Neural crest cell (in vitro differentiated cells): ENCODE measurements at places on chromosomes 3 and 15.

DNA sequence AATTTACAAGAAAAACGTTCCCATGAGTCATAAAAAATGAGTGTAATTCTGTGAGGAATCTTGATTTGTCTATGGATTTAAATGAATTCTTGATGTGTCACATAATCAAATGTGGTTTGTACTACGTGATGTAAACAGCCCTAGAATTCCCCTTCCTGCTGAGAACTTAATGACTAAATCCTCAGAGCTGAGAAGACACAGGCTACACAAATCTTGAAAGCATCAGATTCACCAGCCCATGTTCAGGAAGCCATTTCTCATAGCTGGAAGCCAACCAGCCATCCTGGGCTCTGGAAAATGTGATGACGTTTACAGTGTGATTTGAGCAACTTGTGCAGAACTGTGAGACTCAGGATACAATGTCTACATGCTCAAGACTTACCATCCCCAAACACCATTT, 193.7 kb upstream of the MME start:
- peaks cover 2% of the 10 kb centered on the region for H3K36me3 ChIP-seq
- no peak overlapping the region for H3K27ac ChIP-seq
- no peak overlapping the region for H3K4me3 ChIP-seq
- DNase-seq: no peak

GRCh38 chr15:54026258-54026657, 48.0 kb downstream of the UNC13C start:
- H3K27me3 ChIP-seq: no peaks in the 10 kb centered on the region
- no peak for DNase-seq
- no peak overlapping the region for H3K4me3 ChIP-seq

GRCh38 chr15:77457191-77457904, 36.7 kb downstream of the HMG20A start:
- H3K4me3 ChIP-seq: no peak overlapping the region
- H3K36me3 ChIP-seq: peaks cover 21% of the 10 kb centered on the region
- H3K4me1 ChIP-seq: peaks cover 17% of the 10 kb centered on the region
- no peaks in the 10 kb centered on the region for H3K27me3 ChIP-seq
- no peak overlapping the region for H3K27ac ChIP-seq

- no peak for DNase-seq
- peaks cover 12% of the 10 kb centered on the region for H3K4me1 ChIP-seq
- no peak overlapping the region for H3K27ac ChIP-seq
- H3K27me3 ChIP-seq: no peaks in the 10 kb centered on the region
Measured at GRCh38 chr3:128408693-128409623, 57.7 kb downstream of the DNAJB8 start.

DNA sequence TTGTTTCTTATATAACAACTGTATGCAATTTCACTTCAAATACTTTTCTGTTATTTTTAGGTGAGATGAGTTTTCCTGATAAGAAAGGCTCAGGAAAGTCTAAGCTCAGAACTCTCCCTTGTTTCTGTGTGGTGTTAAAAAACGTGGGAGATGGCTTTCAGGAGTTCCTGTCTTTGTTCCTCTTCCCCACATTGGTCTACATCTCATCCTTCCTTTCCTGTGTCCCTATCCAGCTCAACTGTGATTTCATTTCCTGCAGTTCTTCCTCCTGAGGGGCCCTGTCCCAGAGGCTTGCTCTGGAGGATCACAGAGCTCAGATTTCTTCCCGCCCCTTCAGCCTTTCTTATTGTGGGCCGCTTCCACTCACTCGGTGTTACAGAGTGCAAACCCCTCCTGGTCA, 11.2 kb downstream of the SEC13 start:
- DNase-seq: no peak
- H3K36me3 ChIP-seq: peaks cover 9% of the 10 kb centered on the region
- peaks cover 5% of the 10 kb centered on the region for H3K4me1 ChIP-seq

- no peaks in the 10 kb centered on the region for H3K27me3 ChIP-seq
- no peak for DNase-seq
Measured at GRCh38 chr3:56878074-56878473, 76.3 kb upstream of the ARHGEF3 start.

DNA sequence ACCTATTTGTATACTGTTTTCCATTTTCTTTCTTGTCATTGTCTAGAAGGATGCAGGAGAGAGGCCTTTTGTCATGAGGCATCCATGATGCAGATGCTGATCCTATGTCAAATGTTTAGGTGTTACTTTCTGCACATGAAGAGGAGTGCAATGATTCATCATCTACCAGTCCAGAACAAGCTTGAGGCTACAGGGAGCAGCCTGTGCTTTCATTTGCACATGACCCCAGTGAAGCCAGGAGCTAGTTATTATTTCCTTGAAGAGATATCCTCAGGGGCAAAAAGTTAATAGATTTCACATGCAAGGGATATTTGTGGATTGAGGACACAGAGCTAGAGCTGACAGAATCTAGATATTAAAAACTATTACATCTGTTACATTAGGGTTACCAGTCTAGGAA, 204.4 kb upstream of the TGFBR2 start:
- DNase-seq: no peak
- H3K27me3 ChIP-seq: no peaks in the 10 kb centered on the region
- H3K4me1 ChIP-seq: peaks cover 3% of the 10 kb centered on the region
- H3K27ac ChIP-seq: no peak overlapping the region
